ENCODE measurements at places on chromosomes 5 and 9. TPM values are rescaled to one million over a fixed set of nuclear protein-coding genes. Genes with fewer than 3 reads are reported as not detected.

The PDZD2 gene
- 1.9 TPM for total RNA-seq

The ADAMTS12 gene
- 25.6 TPM for total RNA-seq

The KCNIP1 gene
- total RNA-seq: 0.09 TPM

The SPAAR gene
- 0.07 TPM for total RNA-seq

GRCh38 chr9:134057307-134057657 is 10.5 kb downstream of the BRD3 start:
- no peak overlapping the region for H3K27ac ChIP-seq
- peaks cover 9% of the 10 kb centered on the region for H3K36me3 ChIP-seq
- H3K27me3 ChIP-seq: no peaks in the 10 kb centered on the region
- DNase-seq: no peak

- DNase-seq: no peak
- H3K4me1 ChIP-seq: no peaks in the 10 kb centered on the region
- no peak overlapping the region for H3K27ac ChIP-seq
- H3K27me3 ChIP-seq: no peaks in the 10 kb centered on the region
- no peaks in the 10 kb centered on the region for H3K36me3 ChIP-seq
Measured at GRCh38 chr9:105958587-105958986, 264.2 kb downstream of the TMEM38B start.

- no peak overlapping the region for H3K27ac ChIP-seq
- H3K4me1 ChIP-seq: peaks cover 29% of the 10 kb centered on the region
- no peak overlapping the region for H3K4me3 ChIP-seq
- DNase-seq: no peak
Measured at GRCh38 chr9:134271338-134272301, 54.6 kb upstream of the RXRA start.

Data from cardiac muscle cell (in vitro differentiated cells and primary cell).